ENCODE measurements at places on chromosomes 6 and 20.

DNA sequence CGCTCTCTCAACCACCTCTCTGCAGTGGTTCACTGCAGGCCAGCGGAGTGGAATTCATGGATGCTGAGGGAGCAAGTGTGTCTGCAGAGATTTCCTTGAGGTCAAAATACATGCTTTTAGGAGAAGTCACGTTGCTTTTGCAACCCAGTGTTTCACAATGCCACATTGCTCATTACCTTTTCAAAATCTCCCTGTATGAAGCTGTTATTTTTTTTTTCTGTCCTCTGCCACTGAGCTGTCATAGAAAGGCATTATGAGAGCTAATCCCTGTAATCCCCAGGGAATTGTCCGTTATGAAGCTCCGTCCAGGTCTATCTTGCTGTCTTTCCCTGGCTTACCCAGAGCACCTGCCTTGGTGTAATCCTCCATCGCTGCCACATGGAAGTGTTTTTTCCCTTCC is 60.5 kb upstream of the SLC22A23 start:
- DNase-seq = no peak

DNA sequence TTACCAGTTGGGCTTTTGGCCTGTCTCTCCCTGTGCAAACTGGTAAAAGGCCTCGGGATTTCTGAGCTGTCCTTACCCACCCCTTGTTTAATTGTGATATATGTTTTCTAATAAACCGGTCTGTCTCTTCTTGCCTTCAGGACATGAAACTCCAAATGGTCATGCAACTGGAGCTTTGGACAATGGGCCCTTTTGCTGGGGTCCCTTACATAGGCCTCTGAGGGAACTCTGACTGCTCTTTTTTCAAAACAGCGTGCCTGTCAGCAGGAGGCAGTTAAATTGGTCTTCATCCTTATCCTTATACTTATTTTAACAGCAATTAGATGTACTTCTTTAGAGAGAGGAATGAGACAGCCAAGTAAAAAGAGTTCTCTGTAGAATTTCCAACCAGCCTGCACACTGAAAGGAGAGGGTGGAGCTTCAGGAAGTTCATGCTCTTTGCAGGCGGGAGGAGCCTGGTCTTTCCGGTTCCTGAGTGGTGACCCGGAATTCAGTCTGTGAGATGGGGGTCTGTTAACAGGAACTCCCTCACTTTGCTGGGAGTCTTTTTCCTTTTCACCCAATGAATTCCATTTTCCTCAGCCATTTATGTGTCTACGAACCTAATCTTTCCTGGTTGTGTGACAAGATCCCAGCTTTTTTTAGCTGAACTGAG is 299.6 kb upstream of the GJE1 start:
- DNase-seq = no peak

GRCh38 chr20:22523499-22524392 is 60.6 kb downstream of the FOXA2 start:
- DNase-seq = no peak

GRCh38 chr6:13453771-13454251 is 33.6 kb downstream of the GFOD1 start:
- DNase-seq = peak; percentile 27

GRCh38 chr6:21613809-21614208 is 20.3 kb downstream of the SOX4 start:
- DNase-seq = no peak

All from stimulated activated CD4-positive, alpha-beta T cell treated with anti-CD3 and anti-CD28 coated beads, Interleukin-4, amount 100 ng/mL, for 1 hour (primary cell).